ENCODE measurements at places on chromosomes 13 and 19.

DNA sequence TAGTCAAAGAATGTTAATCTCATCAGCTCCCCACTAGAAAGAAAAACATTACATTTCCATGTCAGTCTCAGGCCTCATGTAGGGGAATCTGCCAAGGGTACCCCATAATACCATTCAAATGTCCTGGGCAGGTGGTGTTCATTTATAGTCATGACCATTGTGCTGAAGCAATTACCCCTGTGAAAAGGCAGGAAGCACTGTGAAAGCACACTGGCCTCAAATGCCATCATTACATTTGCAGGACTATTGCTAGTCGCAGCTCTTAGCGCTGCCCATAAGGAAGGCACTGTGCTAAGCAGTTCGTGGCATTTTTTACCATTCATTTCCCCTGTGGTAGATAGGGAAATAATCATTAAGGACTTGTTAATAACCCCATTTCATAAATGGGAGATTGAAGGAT lies 109.0 kb downstream of the LHFPL6 start:
- DNase-seq, result no peak

DNA sequence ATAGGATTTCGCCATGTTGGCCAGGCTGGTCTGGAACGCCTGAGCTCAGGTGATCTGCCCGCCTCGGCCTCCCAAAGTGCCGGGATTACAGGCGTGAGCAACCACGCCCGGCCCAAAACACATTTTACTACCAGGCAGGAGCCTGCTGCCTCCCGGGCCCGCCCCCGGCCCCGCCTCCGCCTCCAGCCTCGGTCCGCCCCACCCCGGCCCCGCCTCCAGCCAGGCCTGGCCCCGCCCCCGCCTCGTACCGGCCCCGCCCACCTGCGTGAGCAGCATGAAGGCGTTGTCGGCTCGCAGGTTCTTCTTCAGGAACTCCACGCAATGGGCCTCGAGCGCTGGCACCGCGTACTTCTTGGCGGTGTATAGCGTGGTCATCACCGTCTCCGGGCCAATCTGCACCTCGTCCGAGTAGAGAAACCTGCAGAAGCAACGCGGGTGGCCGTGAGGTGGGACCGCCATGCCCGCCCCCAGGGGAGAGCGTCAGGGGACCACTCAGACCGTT lies 22.7 kb downstream of the BTBD2 start:
- no peak for DNase-seq

GRCh38 chr13:98411617-98412265 lies 165.2 kb downstream of the STK24 start:
- no peak for DNase-seq

DNA sequence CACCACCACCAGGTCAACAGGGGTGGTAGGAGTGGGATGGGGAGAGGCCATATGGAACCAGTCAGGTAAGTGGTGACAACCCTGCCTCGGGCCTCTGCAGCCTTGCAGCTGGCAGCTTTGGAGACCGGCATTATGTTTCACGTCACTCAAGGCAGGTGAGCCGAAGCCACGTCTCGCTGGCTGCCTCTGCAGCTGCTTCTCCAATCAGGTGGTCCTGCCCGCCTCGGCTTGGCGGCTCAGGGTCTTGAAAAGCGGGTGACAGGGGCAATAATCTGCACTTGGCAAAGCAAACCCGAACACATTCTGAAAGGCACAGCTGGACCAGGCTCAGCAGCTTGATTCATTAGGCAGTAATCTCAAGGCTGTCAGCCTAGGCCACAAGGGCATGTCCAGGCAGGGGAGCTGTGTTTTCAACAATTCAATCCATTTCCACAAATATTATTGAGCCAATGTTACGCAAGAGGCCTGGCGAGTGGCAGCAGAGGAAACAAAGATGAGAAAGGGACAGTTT lies 77.4 kb upstream of the PCDH8 start:
- no peak for DNase-seq

GRCh38 chr13:46526100-46526735 lies 26.8 kb upstream of the LRCH1 start:
- DNase-seq, result no peak

DNA sequence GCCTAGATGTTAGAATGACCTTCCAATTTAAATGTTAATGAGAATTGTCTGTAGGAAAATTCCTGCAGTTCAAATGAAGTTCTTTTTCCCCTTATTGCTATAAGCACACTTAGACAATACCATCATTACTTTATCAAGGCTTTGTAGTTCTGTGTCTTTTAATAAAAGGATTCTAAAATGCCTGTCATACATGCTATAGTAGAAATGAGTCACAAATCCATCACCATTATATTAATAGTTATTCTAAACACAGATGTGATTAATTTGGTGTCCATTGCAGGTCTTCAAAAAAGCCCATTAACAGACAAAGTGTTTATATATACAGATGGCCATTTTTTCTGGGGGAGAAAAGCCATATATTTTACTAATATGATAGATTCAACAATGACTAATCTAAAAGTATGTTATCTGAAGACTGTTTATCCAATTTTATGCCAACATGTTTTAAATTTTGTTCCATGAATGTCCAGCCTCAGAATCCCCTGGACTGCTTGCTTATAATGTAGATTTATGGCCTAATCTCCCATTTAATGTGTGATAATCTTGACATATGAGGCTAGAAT lies 1678.3 kb upstream of the PCDH20 start:
- no peak for DNase-seq

- DNase-seq, result peak; percentile 92
Observed at GRCh38 chr19:47112997-47113849, at the start of gene ZC3H4. Gene ZC3H4 (minus strand): TSS chr19:47113776. CDS start chr19:47112584, 1,192 bp downstream.

DNA sequence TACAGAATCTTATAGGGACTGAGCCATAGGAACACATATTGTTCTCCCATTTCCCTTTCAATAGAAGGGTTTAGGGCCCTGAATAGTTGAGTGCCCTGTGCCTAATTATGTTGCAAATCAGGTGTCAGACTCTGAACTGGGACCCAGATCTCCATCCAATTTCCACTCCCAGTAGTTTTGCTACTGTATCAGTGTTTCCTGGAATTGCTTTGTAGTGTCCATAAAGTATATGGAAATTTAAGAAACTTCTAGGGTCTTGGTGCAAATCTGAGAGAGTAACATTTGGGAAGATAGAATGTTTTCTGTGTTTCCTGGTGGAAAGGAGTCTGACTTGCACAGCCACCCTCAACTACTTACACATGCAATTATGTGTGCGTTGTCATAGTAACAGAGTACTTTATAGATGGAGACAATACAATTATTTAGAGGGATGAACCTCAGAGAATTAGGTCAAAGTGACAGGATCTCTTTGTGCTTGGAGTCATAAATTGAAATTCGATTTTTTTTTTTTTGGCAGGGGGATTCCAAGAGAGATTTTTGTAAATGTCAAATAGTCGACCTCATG lies 646 bp upstream of the SLC10A2 start:
- DNase-seq, result no peak

- no peak for DNase-seq
Observed at GRCh38 chr13:36450534-36450933, 18.2 kb downstream of the CCNA1 start.

- DNase-seq, result no peak
Observed at GRCh38 chr13:32669030-32669646, 82.9 kb downstream of the PDS5B start.

DNA sequence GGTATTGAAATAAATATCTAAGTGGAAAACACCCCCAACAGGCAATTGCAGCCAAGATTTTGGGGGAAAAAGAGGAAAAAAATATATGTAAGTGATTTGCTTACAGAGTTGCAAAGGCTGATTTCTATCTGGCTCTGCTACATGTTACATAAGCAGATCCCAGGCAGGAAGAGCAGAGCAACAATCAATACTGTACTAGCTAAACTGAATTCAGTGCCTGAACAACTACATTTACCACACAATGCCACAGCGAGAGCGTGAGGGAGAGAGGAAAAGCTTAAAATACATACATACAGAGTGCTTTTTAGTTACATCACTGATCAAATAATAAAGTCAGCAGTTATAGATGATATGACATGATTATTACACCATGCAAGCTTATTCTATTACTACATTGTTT lies 665.6 kb upstream of the ARGLU1 start:
- DNase-seq, result no peak

GRCh38 chr13:27533155-27533643 lies 82.8 kb upstream of the MTIF3 start:
- DNase-seq, result no peak

DNA sequence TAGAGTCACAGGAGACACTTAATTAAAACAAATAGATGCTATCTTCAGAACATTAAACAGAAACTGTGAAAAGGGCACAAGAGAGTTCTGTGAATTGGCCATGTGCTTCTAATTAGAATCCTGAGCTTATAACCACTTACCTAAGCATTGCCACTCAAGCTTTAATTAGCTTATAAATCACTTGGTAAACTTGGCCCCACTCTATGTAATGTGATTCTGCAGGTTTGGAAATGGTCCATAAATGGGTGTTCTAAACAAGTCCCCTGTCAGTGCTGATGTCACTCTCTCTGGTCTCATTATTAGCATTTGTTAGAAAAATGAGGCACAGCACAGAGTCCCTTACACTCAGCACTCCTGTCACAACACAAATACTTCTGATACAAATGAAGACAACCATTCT lies 18.0 kb downstream of the ZNF91 start:
- DNase-seq, result no peak

DNA sequence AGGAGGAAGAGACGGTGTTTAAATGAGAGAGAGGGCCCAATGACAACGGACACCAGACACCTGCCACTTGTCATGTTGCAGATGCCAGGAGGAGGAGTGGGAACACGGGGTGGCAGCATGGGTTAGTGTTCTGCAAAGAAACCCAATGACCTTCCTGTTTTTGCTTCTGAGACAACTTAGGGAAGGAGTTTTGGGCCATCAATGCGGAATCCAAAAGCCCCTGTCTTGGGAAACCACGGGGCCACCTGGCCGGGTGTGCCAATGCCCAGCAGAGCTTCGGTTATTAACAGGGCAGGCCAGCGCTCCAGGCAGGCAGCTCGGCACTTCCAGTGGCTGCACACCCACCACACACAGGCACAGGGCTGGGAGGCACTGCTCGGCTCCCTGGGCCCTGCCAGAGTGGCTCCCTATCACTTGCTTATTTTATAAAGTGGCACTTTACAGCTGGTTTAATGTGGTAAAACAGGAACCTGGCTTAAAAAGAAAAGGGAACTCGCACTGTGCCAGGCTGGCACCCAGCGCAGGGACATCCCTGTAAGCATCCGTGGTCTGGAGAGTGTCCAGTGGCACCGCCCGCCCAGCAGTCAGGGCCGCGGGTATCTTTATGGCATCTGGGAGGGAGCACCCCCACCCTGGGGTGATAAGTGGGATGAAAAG lies 19.1 kb downstream of the ELL start:
- no peak for DNase-seq

GRCh38 chr19:29417048-29417447 lies 108.7 kb upstream of the VSTM2B start:
- DNase-seq, result no peak

GRCh38 chr19:4983346-4984105 lies 14.6 kb downstream of the KDM4B start:
- DNase-seq, result no peak

DNA sequence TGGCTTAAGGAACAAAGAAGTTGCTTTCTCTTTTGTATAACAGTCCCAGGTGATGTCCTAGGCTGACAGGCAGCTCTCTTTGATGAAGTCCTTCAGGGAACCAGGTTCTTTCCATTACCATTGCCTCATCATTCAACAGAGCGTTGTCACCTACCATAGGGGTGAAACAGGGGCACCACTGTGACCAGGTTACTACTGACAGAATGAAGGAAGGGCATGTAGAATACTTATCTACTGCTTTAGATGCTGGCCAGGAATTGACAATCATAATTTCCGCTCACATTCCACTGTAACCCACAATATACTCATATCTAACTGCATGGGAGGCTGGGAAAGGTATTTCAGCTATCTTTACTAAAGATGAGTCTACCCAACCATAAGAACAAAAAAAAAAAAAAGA lies 148.0 kb upstream of the FNDC3A start:
- DNase-seq, result no peak

- no peak for DNase-seq
Observed at GRCh38 chr19:426725-427445, 17.9 kb upstream of the C2CD4C start.

GRCh38 chr19:21321996-21322395 lies 7.2 kb downstream of the ZNF708 start:
- DNase-seq, result no peak

DNA sequence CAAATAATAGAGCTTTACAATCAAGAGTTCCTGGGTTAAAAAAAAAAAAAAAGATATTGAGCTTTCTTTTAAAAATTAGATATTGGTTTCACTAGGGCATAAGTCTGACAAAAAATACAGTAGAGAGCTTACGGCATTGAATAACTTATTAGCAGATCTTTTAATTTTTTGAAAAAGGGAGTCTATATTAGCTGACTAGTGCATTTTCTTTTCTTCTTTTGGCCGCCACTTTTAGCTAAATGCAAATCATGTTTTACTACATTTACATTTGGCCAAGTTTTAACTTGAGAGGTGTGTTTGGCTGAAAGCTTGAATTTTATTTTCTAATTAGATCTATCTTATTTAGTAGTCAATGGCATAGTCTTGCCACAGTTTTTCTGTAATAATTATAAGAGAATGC lies 43.4 kb downstream of the SPRY2 start:
- DNase-seq, result no peak

DNA sequence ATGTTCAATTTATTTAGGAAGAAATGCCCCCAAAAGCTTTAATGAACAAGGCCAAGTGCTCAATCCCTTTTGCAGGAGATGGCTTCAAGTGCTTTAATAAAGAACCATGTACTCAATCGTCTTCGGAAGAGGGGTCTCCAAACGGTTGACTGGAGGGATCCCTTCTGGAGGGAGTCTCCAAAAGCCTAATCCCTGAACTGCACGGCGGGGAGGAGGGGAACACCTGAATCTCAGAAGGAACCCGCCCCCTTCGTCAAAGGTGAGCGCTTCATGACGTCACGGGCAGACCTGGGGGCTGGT lies 505 bp downstream of the PAF1 start:
- no peak for DNase-seq

GRCh38 chr19:37926255-37926654 lies 19.2 kb downstream of the SIPA1L3 start:
- no peak for DNase-seq

Data from cortex of kidney (tissue), 1 donor.